HL-60 (cell line): ENCODE measurements at places on chromosomes 7 and 10.

DNA sequence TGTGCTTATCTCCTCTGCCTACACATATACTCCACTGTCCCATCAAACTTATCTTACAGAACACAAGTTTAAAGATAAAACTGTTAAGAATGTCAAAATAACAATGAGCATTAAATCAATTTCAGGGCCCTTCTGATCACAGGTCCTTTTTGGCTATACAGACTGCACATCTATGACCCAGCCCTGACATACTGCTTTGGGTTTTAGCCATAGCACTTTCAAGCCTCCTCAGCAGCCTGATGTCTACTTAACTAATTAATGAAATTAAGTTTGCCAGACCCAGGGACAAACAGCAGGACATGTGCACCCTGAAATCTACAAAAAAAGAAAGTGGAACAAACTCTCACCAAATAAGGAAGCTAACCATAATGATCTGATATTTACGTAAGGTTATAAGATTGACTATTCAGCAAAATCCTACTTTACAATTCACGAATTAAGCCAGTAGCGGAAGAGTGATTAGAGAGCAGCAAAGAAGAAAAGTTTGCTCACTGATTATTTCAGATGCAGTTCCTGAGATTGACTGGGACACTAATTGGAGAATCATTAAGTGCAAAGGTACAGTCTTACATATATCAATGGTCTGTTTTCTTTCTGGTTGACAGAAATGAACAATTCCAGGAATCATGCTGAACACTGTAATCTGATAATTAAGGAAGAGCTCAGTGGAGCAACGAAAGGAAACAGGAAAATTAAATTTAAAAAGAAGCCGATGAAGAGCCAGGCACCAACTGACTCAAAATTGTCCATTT, 669.3 kb upstream of the LRRN3 start:
- no peak for DNase-seq

DNA sequence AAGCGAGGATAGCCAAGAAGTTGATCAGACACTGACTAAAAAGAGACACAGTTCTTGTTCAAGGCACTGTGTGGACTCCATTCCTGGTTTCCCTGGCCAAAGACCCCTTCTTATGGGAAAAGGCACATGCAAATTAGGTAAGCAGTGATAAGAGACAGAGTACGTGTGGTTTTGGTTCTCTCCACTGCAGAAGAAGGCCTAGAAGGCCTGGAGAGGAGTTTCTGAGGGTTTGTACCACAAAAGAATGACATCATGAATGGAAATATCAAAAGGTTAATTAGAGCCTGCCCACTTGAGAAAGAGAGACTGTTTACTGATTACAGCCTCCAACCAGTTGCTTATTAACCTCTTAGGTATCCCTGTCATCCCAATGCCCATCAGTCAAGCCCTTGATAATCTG, 137.5 kb downstream of the ZNF365 start:
- no peak for DNase-seq

DNA sequence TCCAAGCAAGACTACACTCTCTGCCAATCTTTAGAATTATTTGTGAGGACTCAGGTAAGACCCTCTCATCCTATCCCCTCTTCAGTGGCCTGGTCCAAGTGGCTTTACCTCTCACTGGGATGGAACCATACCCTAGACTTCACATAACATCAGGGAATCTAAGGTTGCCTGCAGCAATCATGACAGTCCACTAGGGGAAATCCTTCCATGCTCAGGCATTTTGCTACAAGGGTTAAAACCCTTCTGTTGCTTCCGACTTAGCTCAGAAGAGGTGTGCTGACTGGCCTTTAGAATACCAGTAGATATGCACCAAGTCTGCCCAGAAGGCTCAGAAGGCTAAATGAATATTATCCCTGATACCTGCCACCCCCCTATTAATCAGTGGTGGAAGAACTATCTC, 24.9 kb upstream of the NPS start:
- no peak for DNase-seq

DNA sequence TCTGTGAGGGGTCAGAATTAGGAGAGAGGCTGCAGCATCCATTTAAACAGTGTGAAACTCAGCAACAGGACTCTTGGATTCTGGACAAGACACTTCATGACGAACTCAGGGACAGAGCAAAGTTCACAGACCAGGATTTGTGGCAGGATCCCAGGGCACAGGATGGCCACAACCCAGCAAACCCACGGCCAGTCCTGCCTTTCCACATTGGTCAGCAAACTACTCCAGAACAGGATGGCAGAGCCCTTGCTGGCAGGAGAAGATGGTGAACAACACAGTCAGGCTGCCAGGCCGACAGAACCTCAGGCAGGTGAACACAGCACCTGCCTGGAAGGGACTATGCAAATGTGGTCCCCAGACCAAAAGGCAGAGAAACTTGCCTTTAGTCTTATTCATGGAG, 34.4 kb downstream of the VSTM4 start:
- no peak for DNase-seq
